ENCODE measurements at places on chromosomes 3 and 15. TPM values are rescaled to one million over a fixed set of nuclear protein-coding genes. Genes with fewer than 3 reads are reported as not detected.

Gene STAC
- 9.6 TPM for total RNA-seq

Gene GOLGA8R
- not detected for total RNA-seq

Gene USP4
- total RNA-seq: 17.7 TPM

Gene CELF6
- total RNA-seq: 0.19 TPM

Gene LRRC49
- total RNA-seq: 62.4 TPM

Gene ANKRD63
- not detected for total RNA-seq

Gene ZNF445
- total RNA-seq: 29.7 TPM

GRCh38 chr3:152301745-152302181 lies 33.0 kb downstream of the MBNL1 start:
- no peak for DNase-seq
- H3K4me1 ChIP-seq: peaks cover 42% of the 10 kb centered on the region
- no peaks in the 10 kb centered on the region for H3K27me3 ChIP-seq
- H3K36me3 ChIP-seq: no peaks in the 10 kb centered on the region

DNA sequence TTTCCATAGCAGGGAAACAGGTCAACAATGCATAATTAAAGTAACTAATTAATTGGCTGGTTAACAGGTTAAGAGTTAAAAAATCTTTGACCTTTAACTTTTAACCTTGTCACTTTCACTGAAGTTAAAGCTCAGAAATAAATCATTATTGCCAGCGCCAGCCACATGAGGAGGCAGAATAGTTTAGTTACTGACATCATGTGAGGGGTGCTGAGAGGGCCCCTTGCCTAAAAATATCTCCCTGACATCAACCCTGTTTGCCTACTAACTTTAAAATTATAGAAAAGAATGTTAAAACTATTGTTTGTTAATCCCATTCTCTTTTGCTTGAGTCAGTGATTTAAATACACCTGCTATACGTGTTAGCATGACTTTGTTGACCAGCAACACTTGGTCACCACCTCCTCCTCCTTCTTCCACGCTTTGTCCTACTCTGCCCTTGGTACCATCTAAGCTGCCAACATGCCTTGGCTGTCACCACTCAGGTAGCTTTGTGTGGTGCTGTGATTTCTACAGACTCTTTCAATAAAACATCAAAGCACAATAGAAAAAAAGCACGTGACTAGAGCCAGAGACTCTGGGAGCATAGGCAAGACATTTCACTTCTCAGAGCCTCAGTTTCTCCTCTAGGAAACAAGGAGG lies 2.7 kb downstream of the FBXO40 start:
- H3K27ac ChIP-seq: no peak overlapping the region
- DNase-seq: no peak
- no peaks in the 10 kb centered on the region for H3K4me1 ChIP-seq
- H3K4me3 ChIP-seq: no peak overlapping the region

GRCh38 chr3:67468511-67468910 lies 185.9 kb downstream of the SUCLG2 start:
- no peaks in the 10 kb centered on the region for H3K36me3 ChIP-seq
- DNase-seq: no peak
- no peak overlapping the region for H3K4me3 ChIP-seq
- H3K4me1 ChIP-seq: peaks cover 6% of the 10 kb centered on the region

DNA sequence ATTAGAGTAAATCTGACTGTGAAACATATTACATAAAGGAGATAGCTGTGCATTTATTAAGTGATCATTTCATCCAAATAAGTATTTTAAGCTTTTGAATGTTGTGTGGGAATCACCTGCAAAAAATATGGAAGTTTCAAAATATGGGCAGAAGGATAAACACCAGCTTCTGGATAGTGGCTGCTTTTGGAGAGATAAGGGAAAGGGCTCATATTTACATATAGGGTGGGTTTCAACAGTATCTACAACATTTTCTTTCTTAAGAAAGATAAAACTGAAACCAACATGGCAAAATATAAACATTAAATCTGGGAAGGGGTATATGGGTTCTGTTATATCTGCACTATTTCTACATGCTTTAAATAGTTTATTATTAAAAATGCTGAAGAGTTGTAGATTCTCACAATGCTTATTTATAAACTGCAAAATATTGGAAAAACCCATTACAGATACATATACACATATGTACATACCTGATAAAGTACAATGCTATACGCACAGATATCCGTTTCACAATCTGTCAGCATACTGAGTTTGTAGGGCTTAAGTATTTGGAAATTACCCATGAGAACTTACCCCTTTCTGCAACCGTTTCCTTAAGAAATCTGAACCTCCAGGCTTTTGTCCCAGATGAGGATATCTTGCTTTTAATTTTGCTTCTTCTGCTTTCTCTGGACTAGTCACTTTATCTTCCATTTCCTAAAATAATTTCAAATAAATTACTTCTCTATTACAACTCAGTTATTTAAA lies 12.1 kb downstream of the ARPP19 start:
- no peak for DNase-seq
- peaks cover 10% of the 10 kb centered on the region for H3K4me1 ChIP-seq
- H3K27ac ChIP-seq: no peak overlapping the region
- no peak overlapping the region for H3K4me3 ChIP-seq
- no peaks in the 10 kb centered on the region for H3K27me3 ChIP-seq
- H3K36me3 ChIP-seq: peaks cover 22% of the 10 kb centered on the region

- H3K27me3 ChIP-seq: no peaks in the 10 kb centered on the region
- H3K36me3 ChIP-seq: no peaks in the 10 kb centered on the region
- H3K4me3 ChIP-seq: no peak overlapping the region
- DNase-seq: no peak
These were observed 26.9 kb upstream of the LCTL start for GRCh38 chr15:66592505-66593218.

- H3K27ac ChIP-seq: no peak within 1 kb of the TSS
- peak within 1 kb of the TSS; percentile 61 for H3K4me3 ChIP-seq
- H3K4me1 ChIP-seq: no peaks in the 10 kb centered on the region
- peak; percentile 80 for DNase-seq
- no peaks in the 10 kb centered on the region for H3K36me3 ChIP-seq
- H3K27me3 ChIP-seq: peaks cover 54% of the 10 kb centered on the region
These were observed 266.1 kb downstream of the CGGBP1 start for GRCh38 chr3:87792534-87793336.

- H3K27me3 ChIP-seq: no peaks in the 10 kb centered on the region
- no peak overlapping the region for H3K4me3 ChIP-seq
- no peak for DNase-seq
- no peaks in the 10 kb centered on the region for H3K36me3 ChIP-seq
- H3K27ac ChIP-seq: no peak overlapping the region
- no peaks in the 10 kb centered on the region for H3K4me1 ChIP-seq
These were observed 70.8 kb downstream of the RAB11A start for GRCh38 chr15:65939901-65940617.

GRCh38 chr15:44692659-44693058 lies 18.5 kb downstream of the PATL2 start:
- no peak overlapping the region for H3K4me3 ChIP-seq
- DNase-seq: no peak

- H3K36me3 ChIP-seq: peaks cover 13% of the 10 kb centered on the region
- no peak overlapping the region for H3K4me3 ChIP-seq
- H3K27ac ChIP-seq: peak overlapping the region; percentile 21
- no peak for DNase-seq
- H3K4me1 ChIP-seq: peaks cover 16% of the 10 kb centered on the region
- no peaks in the 10 kb centered on the region for H3K27me3 ChIP-seq
These were observed 33.3 kb downstream of the NR2C2 start for GRCh38 chr3:14980689-14981088.

DNA sequence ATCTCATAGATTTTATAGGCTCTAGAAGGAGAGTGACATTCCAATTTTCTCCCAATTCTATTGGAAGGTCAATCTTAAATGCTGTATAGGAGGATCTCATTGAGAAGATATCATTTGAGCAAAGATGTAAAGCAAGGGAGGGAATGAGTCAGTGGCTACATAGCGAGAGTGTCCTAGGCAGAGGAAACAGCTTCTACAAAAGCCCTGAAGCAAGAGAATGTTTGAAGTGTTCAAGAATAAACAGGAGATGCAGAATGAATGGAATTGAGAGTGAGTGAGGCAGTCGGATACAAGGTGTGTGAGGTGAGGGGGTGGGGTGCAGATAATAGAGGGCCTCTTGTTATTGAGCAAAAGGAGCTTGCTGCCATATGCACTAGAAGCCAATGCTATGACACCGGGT lies 545.9 kb downstream of the IGSF11 start:
- no peak overlapping the region for H3K27ac ChIP-seq
- DNase-seq: no peak
- no peak overlapping the region for H3K4me3 ChIP-seq
- no peaks in the 10 kb centered on the region for H3K27me3 ChIP-seq

DNA sequence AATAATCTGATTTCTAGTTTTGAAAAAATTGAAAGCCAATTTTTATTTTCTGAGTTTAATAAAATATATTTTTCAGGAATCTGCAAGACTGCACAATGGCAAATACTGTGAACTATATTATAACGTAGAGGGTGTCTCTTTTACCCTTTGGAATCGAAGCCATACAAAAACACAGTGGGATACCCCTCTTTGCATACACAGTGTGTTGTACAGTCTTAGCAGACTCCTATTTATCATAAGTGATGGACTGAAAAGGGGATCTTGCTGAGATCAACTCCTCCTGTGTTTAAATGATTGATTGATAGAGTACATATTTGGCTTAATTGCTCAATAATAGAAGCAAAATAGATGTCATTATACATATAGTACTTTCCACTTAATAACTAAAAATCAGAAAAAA lies 981.2 kb downstream of the NSUN3 start:
- no peak overlapping the region for H3K27ac ChIP-seq
- DNase-seq: no peak
- no peak overlapping the region for H3K4me3 ChIP-seq
- H3K27me3 ChIP-seq: no peaks in the 10 kb centered on the region
- H3K4me1 ChIP-seq: no peaks in the 10 kb centered on the region

DNA sequence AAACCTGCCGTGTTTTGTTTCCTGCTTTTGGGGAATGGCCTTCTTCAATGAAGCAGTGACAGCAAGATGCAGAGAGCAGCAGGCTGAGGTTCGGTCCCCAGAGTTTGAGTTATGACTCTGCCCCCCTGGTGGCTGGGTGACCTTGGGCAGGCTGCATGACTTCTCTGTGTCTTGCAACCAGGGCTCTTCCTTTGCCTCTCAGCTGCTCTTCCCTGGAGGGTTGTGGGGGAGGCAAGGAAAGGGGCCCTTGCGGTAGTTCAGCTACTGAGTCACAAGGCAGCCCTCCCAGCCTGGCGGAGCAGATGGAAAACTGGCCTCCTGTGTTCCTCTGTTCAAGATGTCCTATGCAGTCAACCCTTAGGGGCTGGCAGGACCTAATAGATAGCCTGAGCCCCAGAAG lies 17.1 kb downstream of the CTXND1 start:
- no peak overlapping the region for H3K27ac ChIP-seq
- no peak overlapping the region for H3K4me3 ChIP-seq
- H3K27me3 ChIP-seq: no peaks in the 10 kb centered on the region

GRCh38 chr3:11198495-11198894 lies 44.2 kb downstream of the HRH1 start:
- H3K4me3 ChIP-seq: no peak overlapping the region
- no peaks in the 10 kb centered on the region for H3K27me3 ChIP-seq
- DNase-seq: no peak

DNA sequence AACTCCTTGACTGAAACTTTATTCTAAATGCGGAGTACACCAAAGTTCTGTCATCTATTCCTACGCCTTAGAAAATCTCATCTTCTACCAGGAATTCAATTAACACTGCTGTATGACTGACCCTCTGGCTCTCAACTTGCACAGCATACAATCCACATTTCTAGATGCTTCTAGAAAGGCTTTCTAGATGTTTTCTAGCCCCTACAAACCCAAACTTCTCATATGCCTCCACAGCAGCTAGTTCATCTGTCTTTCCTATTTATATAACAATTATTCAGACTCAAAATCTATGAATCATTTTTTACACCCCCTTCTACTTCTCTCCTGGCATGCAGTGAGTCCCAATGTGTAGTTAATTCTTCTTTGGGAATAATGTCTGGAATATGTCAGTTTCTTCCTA lies 13.2 kb downstream of the INO80 start:
- H3K4me3 ChIP-seq: no peak overlapping the region
- no peaks in the 10 kb centered on the region for H3K4me1 ChIP-seq
- H3K27ac ChIP-seq: no peak overlapping the region
- no peaks in the 10 kb centered on the region for H3K27me3 ChIP-seq

DNA sequence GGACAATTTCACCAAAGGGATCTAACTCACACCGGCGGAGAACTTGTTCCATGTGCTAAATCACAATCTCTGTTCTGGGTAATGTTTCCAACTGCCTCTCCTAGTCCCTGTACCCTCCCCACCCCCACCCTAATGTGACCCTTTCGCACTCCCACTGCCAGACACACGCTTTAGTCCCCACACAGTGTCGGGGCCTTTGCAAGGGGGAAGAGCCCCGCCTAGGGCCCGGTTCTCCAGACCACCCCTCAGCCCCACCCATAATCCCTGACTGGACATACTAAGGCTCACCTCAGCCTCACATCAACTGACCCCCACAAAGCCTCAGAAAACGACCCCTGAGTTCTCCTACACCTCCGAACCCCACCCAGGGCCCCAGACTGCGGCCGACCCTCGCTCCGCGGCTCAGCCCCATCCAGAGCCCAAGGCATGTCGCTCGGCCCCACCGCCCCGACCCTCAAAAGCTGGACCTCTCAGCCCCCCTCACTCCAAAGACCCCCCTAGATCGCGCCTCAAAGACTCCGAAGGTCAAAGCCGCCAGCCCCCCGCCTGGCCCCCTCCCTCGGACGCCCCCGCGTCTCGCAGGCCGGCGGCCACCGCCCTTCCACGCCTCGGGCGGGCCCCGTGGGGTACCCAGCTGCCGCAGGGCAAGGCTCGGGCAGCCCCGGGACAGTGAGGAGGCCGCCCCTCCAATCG lies 72.0 kb upstream of the MAP4 start:
- no peaks in the 10 kb centered on the region for H3K36me3 ChIP-seq
- peaks cover 9% of the 10 kb centered on the region for H3K4me1 ChIP-seq
- peak; percentile 58 for DNase-seq
- H3K27me3 ChIP-seq: no peaks in the 10 kb centered on the region

DNA sequence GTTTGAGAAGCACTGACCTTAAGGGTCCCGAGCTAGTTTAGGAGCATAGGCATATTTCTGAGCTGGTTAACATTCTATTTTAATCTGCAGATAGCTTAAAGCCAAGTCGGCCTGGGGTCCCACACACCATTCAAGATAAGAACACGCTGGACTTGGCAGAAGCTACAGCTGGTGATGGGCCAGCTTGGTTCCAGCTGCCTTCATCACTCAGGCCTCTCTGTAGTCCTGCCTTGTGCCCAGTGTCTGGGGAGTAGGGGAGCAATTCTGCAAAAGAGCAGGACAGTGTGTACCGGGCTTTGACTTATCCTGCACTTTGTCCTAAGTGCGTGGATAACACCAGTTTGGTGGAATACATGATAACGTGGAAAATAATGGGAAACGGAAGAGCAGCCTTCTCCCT lies 164.5 kb downstream of the MEGF11 start:
- no peaks in the 10 kb centered on the region for H3K27me3 ChIP-seq
- no peak overlapping the region for H3K4me3 ChIP-seq
- H3K27ac ChIP-seq: no peak overlapping the region
- DNase-seq: no peak
- H3K36me3 ChIP-seq: no peaks in the 10 kb centered on the region

DNA sequence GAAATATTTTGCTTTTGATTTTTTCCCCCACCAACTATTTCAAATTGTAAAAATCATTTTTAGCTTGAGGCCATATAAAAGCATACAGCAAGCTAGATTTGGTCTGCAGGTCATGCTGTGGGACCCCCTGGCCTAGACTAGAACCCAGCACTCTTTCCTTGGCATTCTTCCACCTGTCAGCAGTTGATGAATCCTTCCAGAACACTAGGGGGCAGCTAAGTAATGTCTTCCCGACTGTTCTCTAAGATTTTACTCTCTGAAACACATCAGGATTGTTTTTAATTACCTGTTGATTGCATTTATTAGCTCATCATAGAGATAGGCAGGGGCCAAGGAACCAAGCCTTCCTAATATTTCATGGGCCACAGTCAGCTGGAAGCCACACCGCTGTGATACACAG lies 174.5 kb downstream of the CACNA1D start:
- peak; percentile 30 for DNase-seq
- H3K4me3 ChIP-seq: no peak overlapping the region
- no peaks in the 10 kb centered on the region for H3K4me1 ChIP-seq
